Karpas-422 (cell line): ENCODE measurements at places on chromosomes 13 and 19.

- DNase-seq = no peak
These were observed 3.9 kb downstream of the ACP7 start for GRCh38 chr19:39087907-39088686.

DNA sequence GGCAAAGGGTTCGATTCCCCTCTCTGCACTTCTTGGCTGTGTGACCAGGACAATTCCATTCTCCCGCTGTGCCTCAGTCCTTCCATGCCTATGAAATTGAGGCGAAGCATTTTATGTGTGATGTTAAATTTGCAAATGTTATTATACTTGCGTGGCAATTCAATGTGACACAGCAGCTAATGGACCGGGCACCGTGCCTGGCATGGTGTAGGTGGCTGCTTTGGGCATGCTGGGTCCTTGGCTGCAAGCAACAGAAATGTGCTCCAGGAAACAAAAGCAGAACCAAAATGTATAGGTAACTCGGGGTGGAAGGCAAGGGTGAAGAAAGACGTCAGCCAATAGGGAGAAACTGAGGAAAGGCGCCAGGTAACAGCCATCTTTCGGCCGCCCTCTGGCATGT lies 37.1 kb downstream of the TINCR start:
- no peak for DNase-seq

DNA sequence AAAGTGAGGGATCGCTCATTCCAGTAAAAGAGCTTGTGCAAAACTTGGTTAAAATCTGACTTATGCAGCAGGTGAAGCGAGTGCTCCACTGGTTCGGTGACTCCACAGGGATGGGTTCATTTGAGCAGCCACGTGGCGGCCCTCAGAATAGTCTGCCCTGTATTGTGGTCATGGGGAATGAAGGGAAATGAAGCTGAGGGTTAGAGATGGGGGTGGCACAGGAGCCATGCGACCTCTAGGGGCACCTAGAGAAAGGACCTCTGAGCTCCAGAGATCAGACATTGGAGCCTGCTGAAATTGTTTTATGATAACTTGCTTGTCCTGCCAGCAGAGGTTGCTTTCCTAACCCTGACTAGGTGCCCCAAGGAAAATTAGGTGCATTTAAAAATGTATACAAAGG lies 26.6 kb downstream of the CBY2 start:
- peak; percentile 78 for DNase-seq

DNA sequence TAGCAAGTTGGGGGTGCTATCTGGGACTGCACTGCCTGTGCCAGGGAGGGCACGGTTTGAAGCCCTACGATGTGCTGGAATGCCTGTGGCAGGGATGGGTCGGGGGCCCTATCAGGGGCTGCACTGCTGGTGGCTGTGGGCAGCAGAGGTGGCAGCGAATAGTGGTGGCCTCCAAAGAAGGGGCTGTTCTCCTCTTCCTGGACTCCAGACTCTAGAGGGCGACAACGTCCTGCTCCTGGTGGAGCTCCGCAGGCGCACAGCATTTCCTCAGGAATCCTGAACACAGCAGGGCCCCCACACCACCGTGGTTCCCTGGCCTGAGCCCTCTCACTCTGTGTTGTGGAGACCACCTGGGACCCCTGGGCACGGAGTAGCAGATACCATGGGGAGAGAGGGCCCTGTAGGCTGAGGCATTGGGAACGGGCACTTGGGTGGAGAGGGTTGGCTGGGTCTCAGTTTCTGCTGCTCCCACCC lies 145.6 kb downstream of the TNFRSF19 start:
- DNase-seq = peak; percentile 46
